ENCODE measurements at places on chromosomes 3 and 15.

DNA sequence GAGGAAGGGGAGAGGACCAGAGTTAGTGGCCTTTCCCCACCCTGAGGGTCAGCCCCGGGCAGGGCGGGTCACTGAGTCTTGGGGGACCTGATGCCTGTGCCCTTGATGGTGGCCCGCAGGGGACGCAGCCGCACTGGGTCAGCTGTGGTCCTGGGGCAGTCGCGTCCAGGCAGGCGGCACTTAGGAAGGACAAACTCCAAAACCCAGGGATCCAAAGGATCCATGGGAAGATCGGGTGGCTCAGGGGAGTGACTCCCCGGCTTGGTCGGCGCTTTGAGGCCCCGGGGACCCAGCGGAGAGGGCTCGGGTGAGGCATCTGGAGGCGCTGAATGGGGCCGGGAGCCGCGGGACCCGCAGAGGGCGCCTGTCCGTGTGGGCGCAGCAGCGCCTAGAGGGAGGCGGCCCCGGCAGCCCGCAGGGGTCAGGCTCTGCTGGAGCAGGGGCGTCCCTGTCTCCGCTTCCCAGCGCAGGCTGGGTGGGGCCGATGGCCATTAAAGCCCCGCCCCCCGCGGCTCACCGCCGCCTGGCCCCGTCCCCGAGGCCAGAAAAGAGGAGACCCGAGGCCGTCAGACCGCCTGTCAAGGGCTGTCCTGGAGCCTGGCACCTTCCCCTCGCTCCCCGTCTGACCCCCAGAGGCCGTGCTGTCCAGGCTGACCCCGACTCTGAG, 17.5 kb downstream of the CIDEC start:
- no peak for DNase-seq

DNA sequence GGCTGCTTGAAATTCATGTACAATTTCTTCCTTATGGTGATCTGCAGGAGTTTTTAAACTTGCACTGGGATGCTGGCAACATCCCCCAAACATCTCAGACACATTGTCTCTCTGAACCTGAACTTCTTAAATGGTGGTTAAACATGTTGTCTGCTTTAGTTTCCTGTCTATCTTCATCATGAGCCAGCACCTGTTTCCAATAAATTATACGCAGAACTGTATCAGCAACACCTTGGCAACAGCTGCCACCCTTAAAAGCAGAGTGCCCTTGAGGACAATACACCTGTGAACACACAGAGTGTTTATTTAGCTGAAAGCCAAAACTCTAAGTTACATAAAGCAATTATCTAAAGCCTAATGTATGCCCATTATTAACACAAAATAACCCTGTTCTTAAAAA, 242.9 kb downstream of the WNT5A start:
- no peak for DNase-seq

GRCh38 chr3:158451405-158452055, 119.5 kb upstream of the MLF1 start:
- no peak for DNase-seq

- DNase-seq, result no peak
Observed at GRCh38 chr15:98785807-98786621, 137.7 kb downstream of the IGF1R start.

DNA sequence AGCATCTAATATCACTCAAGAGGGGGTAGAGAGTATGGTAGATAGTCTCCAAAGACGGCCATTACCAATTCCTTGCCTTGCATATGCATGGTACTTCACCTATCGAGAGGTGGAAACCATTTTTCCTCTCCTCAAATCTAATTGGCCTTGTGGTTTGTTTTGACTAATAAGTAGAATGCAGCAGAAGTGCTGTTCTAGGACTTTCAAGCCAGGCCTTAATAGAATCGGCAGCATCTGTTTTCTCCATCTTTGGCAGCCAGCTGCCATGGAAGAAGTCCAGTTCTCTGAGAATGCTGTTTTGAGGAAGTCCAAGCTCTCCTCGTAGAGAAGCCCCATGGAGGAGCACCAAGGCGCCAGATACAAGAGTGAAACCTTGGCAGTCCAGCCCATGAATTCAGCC, 59.1 kb upstream of the RASGRP1 start:
- DNase-seq, result no peak

GRCh38 chr15:80107774-80108173, 45.0 kb upstream of the FAH start:
- no peak for DNase-seq

Measured in cortex of kidney (tissue), 1 donor.